ENCODE measurements at places on chromosomes 3 and 15. TPM values are rescaled to one million over a fixed set of nuclear protein-coding genes. Genes with fewer than 3 reads are reported as not detected.

DNA sequence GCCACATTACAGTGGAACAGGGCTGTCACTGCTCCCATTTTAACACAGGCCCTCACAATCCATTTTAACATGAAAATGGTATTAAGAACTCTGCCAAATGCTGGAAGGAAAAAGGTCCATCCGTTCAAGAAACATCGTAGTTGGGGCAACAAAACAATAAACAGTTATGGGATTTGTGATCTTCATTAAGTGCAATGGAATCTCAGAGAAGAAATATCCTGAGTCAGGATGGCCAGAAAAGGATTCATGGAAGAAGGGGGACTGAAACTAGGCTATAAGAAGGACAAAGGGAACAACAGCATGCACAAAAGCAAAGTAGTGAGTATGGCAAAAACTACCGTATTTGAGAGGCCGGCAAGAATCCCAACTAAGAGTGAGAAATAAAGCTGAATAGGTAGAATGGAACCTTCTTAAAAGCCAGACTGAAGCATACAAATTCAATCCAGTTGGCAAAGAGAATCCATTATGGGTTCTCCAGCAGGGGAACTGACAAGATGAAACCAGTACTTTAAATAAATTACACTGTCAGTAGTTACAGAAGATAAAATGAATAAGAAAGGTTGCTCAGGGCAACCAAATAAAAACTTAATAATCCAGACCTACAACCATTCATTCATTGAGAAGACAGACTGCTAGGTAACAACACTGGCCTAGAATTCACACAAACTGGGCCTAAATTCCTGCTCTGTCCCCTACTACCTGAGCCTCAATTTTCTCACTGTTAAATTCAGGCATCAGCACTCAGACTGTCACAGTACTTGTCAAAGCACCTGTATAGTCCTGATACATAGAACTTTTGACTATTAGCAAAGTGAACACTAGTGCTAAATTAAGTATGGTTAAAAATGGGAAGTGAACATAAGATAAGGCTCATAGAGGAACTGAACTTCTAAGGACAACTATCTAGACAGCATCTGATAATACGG is 6.3 kb downstream of the TBL1XR1 start:
- DNase-seq, result no peak

- DNase-seq, result no peak
Measured at GRCh38 chr15:74957476-74958035, 984 bp upstream of the RPP25 start.

Gene RAB11A
- total RNA-seq, result 295 TPM

Gene GHRL
- not detected for total RNA-seq

Measured in kidney epithelial cell (primary cell).